MV-4-11 (cell line): ENCODE measurements at places on chromosomes 16 and 17.
A peak's percentile ranks its signal among the peaks of the same experiment; 100 is the strongest.

GRCh38 chr16:69851491-69852240, 89.5 kb downstream of the WWP2 start:
- no peak for DNase-seq

DNA sequence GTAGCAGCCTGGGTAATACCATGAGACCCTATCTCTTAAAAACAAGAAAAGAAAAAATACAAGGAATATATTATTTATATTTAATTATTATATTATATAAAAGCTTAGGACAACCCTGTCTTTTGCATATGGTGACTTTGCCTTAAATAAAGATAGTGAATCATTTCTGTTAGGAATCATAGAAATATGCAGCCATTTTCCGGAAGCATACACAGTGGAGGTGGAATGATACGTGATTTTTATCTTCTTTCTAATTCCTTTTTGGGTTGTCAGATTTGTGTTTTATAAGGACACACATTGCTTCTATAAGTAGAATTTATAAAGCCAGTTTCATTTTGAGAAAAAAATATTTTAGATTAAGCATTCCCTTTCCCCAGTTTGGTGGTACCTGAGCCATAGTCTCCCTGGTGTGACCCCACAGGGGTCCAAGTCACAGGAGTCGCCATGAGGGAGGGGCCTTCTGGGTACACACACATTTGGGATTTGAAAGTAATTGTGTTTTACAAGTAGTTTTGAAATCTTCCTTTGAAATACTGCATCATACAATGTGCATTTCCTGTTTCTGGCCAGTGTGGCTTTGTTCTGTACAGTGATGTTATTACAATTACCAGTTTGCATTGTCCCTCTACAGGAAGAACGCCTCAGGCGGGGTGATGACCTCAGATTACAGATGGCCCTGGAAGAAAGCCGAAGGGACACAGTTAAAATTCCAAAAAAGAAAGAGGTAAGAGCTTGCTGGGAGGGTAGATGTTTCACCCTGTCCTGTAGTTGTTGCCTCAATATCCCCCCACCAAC, 50.9 kb downstream of the B9D1 start:
- DNase-seq, result peak; percentile 87

DNA sequence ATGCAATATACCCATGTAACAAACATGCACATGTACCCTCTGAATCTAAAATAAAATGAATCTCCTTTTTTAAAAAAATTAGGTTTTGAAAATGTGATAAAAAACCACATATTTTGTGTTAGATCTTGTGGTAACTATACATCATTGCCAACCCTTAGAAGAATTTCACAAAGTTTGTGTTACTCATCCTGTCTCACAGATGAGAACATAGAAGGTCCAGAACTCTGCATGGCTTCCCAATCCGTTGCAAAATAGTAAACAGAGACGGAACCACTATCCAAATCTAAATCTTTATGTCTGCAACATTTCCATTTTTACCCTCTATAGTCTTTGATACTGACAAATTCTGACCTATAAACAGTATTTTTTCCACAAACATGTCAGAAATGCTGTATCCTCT, 759.9 kb downstream of the KCNJ2 start:
- DNase-seq, result no peak

- DNase-seq, result no peak
Observed at GRCh38 chr17:18994631-18995030, 9.9 kb downstream of the FAM83G start.

- DNase-seq, result no peak
Observed at GRCh38 chr17:31015639-31016038, 44.8 kb downstream of the RNF135 start.

DNA sequence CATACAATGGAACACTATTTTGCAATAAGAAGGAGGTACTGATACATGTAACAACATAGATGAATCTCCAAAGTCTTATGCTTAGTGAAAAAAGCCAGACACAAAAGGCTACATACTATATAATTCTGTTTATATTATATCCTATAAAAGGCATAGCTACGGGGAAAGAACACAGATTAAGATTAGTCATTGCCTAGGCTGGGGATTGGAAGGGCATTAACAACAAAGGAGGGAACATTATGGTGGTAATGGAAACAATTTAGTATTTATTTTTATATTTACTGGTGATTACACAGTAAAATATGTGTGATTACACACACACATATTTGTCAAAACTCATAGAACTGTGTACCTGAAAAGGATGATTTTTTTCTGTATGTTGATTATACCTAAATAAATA, 278.1 kb downstream of the ZFHX3 start:
- no peak for DNase-seq

GRCh38 chr17:34639706-34640425, 60.5 kb downstream of the TMEM132E start:
- DNase-seq, result no peak

GRCh38 chr17:17151962-17152361, 54.2 kb downstream of the PLD6 start:
- peak; percentile 75 for DNase-seq

GRCh38 chr17:64147110-64148016, 17.4 kb upstream of the ERN1 start:
- peak; percentile 65 for DNase-seq

DNA sequence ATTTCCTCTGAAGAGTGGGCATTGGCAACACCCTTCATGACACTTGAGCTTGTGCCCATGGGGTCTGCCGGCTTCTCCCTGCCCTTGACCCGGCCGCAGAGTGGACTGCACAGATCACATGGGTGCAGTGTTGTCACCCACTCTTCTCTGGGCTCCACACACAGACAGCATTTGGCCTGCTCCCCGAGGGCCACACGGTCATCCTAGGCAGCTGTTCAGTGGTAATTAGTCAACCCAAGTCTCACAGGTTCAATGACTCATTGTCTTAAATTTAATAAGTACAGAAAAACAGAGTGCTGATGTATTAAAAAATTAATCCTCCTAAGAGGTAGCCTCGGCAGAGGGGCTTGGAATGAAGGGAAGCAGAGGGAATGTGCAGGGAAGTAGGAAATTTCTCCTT, 204.8 kb downstream of the MSI2 start:
- no peak for DNase-seq

DNA sequence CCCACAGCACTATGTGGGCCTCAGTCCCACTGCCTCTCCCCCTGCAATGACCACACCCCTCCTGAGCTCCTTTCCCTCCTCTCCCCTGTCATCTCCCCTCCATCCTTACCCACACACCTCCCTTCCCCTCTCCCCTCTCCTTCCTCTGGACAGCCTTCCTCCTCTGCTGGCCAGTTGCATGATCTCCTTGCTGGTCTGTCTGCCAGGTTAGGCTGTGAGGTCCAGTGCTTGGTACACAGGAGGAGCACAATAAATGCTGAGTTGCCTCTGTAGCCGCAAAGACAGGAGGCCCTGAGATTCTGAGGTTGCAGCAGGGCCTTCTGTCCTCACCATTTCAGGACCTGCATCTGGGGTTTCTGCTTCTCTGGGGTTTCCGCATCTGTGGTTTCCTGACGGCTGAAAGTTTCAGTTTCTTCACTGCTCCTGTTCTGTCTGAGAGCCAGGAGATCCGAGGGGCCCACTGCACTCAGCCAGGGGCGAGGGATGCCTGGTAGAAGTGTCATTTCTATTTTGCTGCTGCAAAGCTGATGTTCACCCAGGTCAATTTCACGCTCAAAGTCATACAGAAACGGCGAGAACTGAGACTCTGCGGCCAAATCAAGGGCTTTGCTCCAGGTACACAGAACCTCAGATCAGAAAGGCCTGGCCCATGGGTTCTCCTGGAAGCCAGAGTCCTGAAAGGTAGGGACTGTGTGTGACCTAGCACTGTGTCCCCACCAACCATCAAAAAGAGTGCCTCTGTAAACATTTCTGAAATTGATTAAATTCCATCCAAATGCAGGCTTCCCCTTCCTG, 4.6 kb upstream of the SLC12A3 start:
- DNase-seq, result peak; percentile 87

- DNase-seq, result no peak
Observed at GRCh38 chr17:13353590-13353989, 248.1 kb downstream of the HS3ST3A1 start.

DNA sequence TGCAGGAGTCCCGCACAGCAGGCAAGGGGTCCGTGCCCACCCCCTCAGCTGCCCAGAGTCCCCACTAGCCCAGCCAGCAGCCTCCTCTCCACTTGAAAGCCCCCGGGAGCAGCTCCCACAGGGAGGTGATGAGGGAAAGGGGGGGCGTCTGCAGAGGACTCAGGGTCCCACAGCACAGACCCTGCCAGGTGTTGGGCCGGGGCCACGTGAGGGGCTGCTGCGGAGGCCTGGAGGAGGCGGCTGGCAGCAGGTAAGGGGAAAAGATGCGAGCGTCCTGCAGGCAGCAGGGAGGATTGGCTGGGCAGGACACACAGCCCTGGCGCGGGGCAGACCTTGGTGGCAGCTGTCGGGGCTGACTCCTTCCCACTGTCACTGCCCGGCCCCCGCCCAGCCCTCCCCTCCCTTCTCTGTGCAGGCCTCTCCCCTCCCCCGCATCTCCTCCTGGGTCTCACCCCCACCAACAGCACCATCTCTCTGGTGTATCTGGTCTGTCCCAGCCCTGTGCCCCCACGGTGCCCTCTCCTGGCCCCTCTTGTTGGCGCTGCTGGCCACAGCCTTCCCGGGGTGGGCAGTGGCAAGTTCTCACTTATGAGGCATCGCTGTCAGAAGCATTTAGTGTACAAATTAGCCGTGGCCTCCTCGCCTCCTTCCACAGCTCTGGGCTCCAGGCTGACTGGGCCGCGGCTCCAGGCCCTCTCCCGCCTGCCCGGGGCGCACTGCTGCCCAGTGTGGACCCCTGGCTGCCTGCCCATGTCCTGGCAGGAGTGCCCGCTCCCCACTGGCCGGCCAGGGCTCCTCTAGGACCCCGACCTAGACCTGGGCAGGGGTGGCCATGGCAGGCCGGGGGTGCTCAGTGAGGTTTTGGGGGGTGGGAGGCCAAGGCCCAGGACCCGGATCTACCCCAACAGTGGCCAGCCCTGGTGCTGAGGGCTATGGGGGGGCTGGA, 4.4 kb upstream of the PRR35 start:
- DNase-seq, result no peak

- no peak for DNase-seq
Observed at GRCh38 chr17:61500287-61500686, 48.1 kb downstream of the TBX4 start.

- peak; percentile 41 for DNase-seq
Observed at GRCh38 chr16:17225541-17225940, 245.2 kb downstream of the XYLT1 start.

DNA sequence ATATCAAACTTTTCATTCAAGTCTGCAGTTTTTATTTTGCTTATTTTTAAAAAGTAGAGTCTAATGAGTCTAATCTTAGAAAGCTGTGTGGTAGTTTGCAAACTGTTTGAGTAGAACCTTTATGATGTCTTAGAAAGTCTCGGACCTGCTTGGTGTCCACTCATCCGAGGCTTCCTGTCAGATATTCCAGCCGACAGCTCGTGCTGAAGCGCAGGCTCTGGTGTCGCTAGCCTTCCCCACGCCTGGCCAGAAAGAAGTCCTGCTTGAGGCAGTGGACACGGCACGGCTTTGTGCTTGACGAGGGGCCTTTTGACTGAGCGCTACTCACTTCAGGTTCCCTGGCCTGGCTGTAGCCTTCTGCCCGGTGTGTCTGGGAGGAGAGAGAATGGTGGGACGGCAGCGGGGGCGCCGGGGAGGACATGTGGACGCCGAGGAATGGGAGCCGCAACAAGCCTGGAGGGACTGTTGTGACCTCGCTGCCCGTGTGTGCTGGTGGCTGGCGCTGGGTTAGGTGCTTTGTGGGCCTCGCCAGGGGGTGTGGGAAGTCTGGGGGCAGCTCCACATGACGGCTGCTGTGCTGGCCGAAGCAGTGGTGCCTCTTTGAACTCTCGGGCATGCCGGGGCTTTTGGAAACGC, 33.5 kb downstream of the BANP start:
- no peak for DNase-seq

DNA sequence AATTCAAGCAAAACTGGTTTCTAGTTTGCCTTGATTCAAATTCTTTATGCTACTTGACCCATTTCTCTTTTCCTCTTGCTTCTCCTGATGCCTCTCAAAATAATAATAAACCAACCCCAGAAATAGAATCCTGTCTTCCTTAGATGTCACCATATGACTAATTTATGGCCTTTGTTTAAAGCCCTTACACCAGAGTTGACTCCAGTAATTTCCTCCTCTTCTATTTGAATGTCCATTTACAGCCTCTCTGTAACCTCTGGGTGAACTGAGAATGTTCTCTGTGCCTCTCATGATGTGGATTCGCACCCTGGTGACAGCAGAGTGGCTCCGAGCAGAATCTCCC, 31.5 kb downstream of the ZFHX3 start:
- DNase-seq, result peak; percentile 66

GRCh38 chr16:48824271-48824670, 214.3 kb upstream of the N4BP1 start:
- DNase-seq, result no peak

- no peak for DNase-seq
Observed at GRCh38 chr16:76800196-76800595, 390.8 kb upstream of the MON1B start.

- DNase-seq, result peak; percentile 40
Observed at GRCh38 chr17:75749545-75750389, 15.2 kb downstream of the GALK1 start.
